Urinary bladder (tissue), 4 donors: ENCODE measurements at places on chromosomes 4 and X. TPM values are rescaled to one million over a fixed set of nuclear protein-coding genes. Genes with fewer than 3 reads are reported as not detected.

Gene CSTF2
- total RNA-seq, result 10.4 TPM

DNA sequence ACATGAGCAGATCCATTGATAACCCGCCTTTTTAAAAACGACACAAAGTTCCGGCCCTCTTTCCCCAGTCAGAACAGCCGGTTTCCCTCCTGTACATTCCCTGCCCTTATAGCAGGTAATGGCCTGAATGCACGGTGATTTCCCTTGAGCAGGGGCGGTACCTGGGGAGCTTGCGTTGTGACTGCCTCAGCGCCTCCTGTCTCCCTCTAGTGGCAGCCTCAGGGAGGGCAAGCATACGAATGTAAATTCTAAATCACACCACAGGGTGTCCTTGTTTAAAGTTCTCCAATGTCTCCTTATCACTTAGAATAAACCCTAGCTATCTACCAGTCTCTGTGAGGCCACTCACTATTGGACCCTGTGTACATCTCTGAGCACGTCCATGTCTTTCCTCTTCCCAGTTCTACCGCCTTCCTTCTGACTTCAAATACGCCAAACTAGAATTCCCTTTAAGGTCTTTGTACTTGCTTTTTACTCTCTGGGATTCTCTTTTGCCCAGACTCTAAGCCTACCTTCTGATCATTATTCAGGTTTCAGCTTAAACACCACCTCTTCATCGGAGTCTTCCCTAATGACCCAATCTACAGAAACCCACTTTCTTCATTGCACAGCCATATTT is 18.4 kb upstream of the LDB2 start:
- no peak for DNase-seq

GRCh38 chr4:57777876-57778275 is 667.7 kb upstream of the IGFBP7 start:
- DNase-seq, result no peak

Gene ERAS
- total RNA-seq, result not detected

Gene PRDM8
- 7.5 TPM for total RNA-seq

GRCh38 chr4:5710961-5711478 is at the start of gene EVC:
Gene EVC, plus strand, starts transcription at chr4:5711201. Its CDS starts 180 bp downstream, at chr4:5711381.
- peak; percentile 65 for DNase-seq

DNA sequence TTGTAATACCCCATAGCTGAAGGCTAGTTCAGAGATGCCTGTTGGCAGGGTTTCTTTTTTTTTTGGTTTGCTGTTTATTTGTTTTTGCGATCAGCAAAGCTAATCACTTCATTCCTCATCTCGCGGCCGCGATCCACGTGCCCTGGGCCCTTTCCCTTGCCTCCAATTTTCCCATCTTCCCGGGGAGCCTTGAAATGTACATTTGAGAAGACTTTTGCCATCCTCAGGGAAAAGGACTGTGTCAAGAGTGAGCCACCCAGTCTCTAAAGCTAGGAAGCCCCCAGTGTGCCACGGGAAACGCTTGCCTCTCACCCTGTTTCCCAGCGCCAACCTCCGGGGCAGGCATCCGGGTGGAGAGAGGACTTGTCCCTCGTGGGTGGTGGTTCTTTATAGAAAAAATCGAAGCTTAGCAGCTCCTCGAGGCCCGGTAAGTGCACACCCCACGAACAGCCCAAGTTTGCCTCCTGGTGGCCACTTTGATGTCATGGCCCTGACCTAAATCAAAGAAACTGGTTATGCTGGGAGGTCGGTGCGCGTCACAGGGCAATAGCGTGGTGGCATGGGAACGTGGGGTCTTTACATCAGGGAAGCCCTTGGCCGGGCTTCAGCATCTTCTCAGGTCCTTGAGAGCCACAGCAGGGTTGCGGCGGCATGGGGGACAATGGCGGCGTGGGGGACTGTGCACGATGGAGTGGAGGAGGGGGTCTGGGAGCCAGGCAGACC is 42.0 kb downstream of the MAP7D3 start:
- no peak for DNase-seq

DNA sequence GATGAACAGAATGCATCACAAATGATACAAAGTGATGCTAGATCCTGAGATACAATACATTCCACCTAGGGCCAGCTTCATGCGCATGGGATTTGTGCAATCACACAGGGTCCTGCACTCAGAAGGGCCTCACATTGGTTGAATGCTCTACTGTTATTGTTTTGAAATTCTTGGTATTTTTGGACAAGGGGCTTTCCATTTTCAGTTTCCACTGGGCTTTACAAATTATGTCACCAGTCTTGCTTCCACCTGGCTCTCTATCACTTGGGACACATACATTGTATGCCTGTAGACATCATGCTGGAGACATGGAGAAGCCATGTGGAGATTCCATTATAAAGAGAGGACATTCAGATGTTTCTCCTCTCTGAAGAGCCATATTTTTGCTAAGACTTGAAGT is 155.8 kb downstream of the NAA11 start:
- DNase-seq, result no peak

Gene SLC9B1
- 5.2 TPM for total RNA-seq

DNA sequence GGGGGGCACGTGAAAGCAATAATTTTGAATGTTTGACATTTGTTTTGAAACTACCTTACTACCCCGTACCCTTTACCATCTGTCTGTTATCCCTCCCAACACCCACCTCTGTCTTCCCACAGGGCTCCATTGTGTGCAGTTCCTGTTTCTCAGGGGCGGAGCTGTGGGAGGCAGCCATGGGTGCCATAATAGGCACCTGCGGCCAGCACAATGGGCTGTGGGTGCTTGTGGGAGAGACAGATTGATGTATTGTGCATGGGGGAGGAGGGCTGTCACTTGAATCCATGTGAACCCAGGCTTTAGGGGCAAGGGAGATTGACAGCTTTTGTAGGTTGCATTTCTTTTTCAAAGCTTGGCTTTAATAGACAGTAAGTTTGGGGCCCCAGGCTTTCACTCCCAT is 122.6 kb upstream of the CXorf66 start:
- DNase-seq, result no peak

- no peak for DNase-seq
These were observed 157.8 kb upstream of the TTC29 start for GRCh38 chr4:147103403-147103946.

GRCh38 chr4:185797596-185798338 is 14.2 kb downstream of the SORBS2 start:
- DNase-seq, result no peak

DNA sequence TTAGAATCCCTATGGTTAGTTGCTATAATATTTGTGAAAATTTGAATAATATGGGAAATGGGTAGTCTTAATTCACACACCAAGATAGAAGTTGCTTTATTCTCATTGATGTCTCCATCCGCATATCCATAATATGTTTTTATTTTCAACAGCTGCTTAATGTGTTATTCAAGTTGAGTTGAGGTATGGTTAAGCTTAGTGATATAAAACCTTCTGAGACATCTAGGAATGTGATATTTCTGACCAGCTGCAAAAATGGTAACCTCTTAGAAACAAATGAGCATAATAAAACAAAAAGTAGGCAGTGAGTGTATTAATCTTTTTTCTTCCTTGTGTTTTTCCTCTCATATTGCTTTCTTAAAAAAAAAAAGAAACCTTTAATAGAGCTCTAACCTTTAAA is 172.9 kb downstream of the TENM3 start:
- DNase-seq, result no peak

Gene NCAPG
- 30.4 TPM for total RNA-seq

DNA sequence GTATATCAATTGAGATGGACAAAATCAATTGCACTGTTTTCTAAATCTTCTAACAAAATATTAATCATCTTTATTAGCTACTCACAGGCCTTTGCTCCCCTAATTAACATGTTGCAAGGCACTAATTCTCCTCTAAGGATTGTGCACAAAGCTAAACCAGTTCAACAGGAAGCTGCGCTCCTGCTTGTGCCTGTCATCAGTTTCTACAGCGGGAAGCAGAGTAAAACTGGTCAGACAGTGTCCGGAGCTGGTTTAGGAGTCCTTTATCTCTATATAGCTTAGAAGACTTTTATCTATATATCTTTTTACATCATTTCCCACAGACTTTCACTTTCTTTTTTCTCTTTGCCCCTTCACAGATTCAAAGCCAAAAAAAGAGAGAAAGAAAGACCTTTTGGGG is 79.1 kb downstream of the ELOVL6 start:
- peak; percentile 50 for DNase-seq

Gene CNKSR2
- 16.1 TPM for total RNA-seq

DNA sequence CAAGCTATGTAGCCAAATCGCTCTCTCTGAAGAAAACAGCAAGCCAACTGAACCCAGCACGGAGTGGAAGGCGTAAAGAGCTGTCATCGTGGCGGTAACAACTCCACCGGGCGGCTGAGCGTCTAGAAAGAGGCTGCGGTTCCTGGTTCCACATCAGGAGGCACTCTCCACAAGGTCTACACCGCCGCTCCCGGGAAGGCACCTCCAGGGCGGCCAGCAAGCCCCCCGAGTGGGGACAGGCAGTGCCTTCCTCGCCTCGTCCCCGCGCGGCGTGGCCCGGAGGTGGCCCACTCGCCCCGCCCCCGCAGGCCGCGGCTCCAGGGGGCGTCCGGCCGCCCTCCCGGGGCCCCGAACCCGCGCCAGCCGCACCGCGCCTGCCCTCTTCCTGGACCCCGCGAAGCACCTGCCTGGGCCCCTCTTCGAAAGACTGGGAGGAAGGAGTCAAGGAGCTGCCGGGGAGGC is 755 bp downstream of the KLHL8 start:
- no peak for DNase-seq

Gene PPEF1
- total RNA-seq, result 0.95 TPM

DNA sequence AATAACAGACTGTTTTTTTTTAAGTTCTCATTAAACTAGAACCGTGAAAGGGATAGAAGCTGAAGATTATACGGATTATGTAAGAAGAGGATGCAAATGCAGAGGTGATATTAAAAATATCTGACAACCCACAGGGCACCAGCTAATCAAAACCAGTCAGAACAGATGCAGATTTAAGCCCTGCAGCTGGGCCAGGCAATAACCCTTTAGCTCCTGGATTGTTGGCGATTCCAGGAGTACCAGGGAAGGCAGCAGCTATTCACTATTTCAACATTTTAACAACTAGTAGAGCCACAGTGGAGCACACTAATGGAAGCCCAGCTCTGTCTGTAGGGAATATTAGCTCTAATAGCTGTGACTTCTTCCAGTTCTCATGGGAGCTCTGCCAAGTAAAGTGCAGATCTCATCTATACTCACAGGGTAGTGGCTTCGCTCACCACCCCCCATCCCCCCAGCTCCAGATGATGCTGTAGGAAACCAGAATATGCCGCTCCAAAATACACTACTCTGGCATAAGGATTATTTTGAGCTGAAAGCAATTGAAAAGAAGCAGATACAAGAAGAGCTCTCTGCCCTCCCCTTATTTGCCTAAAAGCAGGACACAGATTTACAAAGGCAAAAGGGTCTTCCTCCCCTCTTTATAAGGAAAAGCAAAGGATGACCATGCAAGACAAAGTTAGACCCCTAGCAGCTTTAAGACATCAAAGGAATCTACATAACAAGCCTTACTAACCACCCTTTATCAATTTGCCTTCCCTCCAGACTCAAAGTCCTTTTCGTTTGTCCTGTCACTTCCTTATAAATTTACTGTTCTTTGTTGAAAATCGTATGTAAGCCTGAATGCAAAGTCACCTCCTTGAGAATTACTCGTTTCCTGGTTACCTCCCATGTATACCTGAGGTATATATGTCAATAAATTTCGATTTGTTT is 13.7 kb downstream of the SCD5 start:
- DNase-seq, result no peak

DNA sequence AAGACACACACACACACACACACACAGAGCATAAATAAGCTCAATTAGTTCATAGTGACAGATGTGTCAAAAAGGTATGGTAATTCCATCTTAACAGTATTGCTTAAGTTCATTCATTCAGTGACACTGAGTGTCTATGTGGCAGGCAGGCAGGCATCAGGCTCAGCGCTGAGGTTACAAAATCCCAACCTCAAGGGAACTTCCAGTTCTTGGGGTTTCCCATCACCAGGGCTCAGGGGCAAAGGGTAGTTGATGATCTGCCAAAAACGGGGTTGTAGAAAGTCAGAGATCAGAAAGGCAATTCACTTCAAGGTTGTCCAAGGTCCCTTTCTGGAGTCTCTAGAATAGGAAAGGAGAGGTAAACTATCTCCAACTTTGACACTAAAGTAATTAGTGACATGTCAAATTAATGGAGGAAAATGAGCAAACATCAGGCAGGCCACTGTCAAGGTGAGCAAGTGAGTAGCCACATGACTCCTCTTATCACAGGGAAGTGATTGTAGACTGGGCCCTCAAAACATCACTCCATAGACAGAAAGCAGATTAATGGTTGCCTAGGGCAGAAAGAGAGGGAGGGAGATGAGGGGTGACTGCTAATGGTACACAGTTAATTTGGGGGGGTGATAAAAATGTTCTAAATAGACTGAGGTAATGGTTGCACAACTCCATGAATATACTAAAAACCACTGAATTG is 41.8 kb downstream of the GPC4 start:
- no peak for DNase-seq

Gene RPL34
- 2,015 TPM for total RNA-seq

Gene POU3F4
- total RNA-seq, result not detected

Gene TACC3
- 8.9 TPM for total RNA-seq

Gene TMEM255A
- 1.3 TPM for total RNA-seq

- no peak for DNase-seq
These were observed 1005.9 kb upstream of the PABPC4L start for GRCh38 chr4:135207531-135207930.

Gene PPP1R2C
- total RNA-seq, result not detected

Gene IQCM
- total RNA-seq, result not detected

- DNase-seq, result no peak
These were observed 30.3 kb downstream of the INPP4B start for GRCh38 chr4:142815834-142816233.

DNA sequence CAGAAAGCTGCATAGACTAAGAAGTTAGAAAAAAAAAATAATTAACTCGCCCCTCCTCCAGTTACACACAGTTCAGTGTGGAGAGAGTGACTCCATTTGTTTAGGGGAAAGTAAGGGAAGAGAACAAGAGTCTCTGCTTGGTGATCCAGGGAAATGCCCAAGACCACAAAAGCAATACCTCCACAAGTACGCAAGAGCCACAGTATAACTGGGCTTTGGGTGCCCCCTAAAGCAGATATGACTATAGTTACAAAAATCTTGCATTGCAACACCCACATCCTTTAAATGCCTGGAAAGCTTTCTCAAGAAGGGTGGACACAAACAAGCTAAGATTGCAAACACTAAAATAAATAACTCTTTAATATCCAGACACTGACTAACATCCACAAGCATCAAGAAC is 164.2 kb upstream of the NRK start:
- no peak for DNase-seq
